Osteoblast (primary cell): ENCODE measurements at places on chromosomes 1 and 21. TPM values are rescaled to one million over a fixed set of nuclear protein-coding genes. Genes with fewer than 3 reads are reported as not detected.

The ZNF695 gene
- total RNA-seq, result 0.72 and 1.2 TPM in 2 replicates

DNA sequence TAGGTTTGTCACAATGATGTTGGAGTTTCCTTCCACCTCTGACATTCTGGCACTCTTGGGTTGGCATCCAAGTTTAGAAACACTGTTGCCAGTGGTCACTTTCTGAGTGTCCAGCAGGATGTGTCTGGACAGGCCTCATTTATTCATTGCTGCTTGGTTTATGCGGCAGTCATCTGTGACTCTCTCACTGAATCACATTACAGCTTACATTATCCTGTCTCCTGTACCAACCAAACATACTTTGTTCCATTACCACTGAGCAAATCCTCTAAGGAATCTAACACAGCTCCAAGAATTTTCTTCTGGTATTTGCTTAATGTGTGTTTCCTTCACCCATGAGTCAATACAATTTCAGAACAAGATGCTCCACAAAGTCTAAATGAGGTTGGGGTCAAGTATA is 19.9 kb downstream of the SGIP1 start:
- DNase-seq, result peak; percentile 23

- DNase-seq, result no peak
These were observed 1.2 kb downstream of the S100A3 start for GRCh38 chr1:153547560-153548551.

DNA sequence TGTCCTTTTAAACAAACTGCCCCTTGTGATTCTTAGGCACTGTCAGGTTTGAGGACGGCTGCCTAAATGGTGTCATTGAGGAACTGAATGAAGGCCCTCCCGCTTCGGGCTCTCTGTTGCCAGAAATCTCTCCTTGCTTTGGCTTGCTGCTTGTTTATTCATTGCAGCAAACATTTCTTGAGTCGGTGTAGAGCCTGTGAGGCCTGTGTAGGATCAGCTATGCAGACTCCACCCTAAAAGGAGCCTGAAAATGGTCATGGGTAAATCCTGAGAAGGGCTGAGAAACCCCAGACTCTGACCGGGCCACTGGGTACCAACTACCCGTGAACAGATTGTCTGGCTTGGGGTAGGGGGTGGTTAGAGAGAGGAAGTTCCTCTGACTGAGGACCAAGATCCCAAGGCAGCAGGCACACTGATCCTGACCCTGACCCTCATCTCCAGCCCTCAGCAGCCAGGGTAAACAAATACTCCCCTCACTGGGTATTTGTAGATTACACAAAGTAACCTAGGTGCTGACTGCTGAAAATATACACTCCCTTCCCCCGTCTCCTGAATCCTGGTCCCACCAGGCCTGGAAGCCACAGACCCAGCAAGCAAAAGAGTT is 3.1 kb downstream of the IL6R start:
- DNase-seq, result no peak

The UBE2U gene
- not detected in 2 replicates for total RNA-seq

DNA sequence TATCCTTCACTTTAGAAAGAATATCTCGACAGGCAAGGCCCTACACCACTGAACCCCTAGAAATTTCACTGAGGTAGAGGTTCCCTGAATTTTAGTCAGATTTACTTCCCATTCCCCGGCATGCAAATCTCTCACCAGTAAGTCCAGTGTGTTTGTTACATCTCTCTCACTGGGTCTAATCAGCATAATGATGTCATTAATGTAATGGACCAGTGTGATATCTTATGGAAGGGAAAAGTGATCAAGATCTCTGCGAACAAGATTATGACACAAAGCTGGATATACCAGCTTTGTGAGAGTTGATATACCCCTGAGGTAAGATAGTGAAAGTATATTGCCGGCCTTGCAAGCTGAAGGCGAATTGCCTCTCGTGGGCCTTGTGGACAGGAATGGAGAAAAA is 7.9 kb downstream of the RNU11 start:
- DNase-seq, result no peak

- DNase-seq, result no peak
These were observed 38.6 kb upstream of the EPS8L3 start for GRCh38 chr1:109802136-109802900.

The ASTN1 gene
- under 0.01 TPM in 1 of 2 replicates, not detected in the other for total RNA-seq

DNA sequence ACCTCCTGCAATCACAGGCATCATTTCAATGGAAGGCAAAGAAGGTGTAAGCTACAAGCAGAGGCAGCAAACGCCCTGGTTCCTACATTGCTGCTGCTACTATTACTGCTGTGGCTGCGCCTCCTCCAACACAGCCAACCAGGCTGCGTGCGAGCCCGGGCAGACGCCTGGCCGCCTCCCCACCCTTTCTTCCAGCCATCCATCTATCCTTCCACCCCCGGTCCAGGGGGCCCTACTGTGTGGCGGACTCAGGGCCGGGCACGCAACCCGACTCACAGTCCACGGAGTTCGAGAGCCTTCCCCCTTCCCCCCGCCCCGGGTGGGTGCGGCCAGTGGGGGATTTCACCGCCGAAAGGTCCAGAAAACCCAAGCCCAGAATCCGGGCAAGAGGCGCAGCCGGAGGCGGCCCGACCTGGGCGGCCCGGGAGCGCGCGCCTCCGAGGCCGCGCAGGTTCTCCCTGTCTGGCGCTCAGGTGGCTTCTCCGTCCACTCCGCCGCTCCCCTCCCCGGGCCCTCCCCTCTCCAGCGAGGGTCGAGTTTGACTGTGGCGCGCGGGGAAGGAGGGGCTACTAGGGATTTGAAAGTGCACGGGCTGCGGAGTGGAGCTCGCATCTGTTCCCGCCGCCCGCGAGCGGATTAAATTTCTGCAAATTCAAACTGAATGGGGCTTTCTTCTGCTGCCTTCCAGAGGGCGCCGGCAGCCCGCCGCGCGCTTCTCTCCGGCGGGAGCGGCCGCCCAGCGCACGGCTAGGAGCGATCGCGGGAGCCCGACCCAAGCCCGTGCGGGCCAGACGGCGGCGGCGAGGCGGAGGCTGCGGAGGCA is at the start of gene HUNK:
TSS of gene HUNK (plus strand) at position 569 of the 823 bp plus-strand sequence. CDS start 655 bp downstream, outside the sequence.
- peak; percentile 87 for DNase-seq

DNA sequence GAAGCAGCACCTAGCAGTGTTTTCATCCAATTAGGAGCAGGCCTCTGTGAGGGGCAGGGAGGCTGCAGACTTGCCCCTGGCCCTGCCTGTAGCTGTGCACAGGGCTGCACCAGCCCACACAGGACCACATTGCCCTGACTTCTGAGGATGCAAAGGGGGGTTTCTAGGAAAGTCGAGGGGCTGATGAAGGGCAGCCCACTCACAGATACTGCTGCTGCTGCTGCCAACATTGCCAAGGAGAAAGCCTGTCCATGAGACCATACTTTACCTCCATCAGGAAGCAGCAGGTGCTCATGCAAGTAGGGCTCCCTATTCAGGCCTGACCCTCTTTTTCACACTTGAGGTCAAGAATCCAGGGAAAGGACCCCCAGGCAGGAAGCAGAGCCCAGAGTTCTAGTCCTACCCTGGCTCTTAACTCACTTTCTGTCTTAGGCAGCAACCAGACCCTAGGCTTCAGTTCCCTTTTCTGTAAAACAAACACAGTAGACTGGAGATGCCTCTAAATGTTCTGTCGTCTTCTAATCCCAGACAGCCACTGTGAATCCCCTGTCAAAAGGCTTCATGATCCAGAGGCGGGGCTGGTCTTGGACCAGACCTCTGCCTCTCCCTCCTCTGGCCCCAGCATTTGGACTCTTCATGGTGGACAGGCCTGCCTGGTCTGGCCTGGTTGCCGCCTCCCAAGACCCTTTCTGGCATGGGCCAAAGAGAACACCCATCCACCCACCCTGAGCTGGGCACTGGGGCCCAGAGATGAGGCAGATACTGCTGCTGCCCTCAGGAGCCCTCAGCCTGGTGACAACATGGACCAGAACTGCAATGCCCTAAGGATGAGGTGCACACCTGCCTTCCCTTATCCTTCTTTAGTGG is 120.2 kb downstream of the GLIS1 start:
- DNase-seq, result no peak
